ENCODE measurements at places on chromosomes 13 and 19. TPM values are rescaled to one million over a fixed set of nuclear protein-coding genes. Genes with fewer than 3 reads are reported as not detected.

Gene TTC9B
- total RNA-seq = not detected

Gene SGCG
- not detected for total RNA-seq

Gene MCEMP1
- not detected for total RNA-seq

Gene EVI5L
- 26.1 TPM for total RNA-seq

Gene FOXA3
- total RNA-seq = not detected

Gene PCDH9
- 2.9 TPM for total RNA-seq

Gene ZNF726
- total RNA-seq = 1.8 TPM

Gene IL12RB1
- total RNA-seq = 0.29 TPM

Gene NANOS2
- not detected for total RNA-seq

Gene KIRREL2
- not detected for total RNA-seq

Gene PLPPR3
- total RNA-seq = 0.36 TPM

Gene APOC1
- 1.4 TPM for total RNA-seq

Gene WDR87
- total RNA-seq = not detected

Gene RASA3
- 40.7 TPM for total RNA-seq

Gene TEX29
- 0.36 TPM for total RNA-seq

Gene NDUFS7
- 46.0 TPM for total RNA-seq

Gene PLEKHJ1
- 43.4 TPM for total RNA-seq

Gene GJB6
- total RNA-seq = not detected

Gene ACP4
- not detected for total RNA-seq

Gene IL4I1
- 0.29 TPM for total RNA-seq

Gene NPHS1
- total RNA-seq = not detected

Gene ATP1A3
- under 0.01 TPM for total RNA-seq

Gene COL5A3
- 9.1 TPM for total RNA-seq

Gene PTPRS
- 227 TPM for total RNA-seq

Gene TMEM221
- total RNA-seq = not detected

Gene MBD3L2
- not detected for total RNA-seq
